ENCODE measurements at places on chromosomes 7 and 10. TPM values are rescaled to one million over a fixed set of nuclear protein-coding genes. Genes with fewer than 3 reads are reported as not detected.
A peak's percentile ranks its signal among the peaks of the same experiment; 100 is the strongest.

The VENTX gene
- 5.6 TPM for polyA plus RNA-seq

DNA sequence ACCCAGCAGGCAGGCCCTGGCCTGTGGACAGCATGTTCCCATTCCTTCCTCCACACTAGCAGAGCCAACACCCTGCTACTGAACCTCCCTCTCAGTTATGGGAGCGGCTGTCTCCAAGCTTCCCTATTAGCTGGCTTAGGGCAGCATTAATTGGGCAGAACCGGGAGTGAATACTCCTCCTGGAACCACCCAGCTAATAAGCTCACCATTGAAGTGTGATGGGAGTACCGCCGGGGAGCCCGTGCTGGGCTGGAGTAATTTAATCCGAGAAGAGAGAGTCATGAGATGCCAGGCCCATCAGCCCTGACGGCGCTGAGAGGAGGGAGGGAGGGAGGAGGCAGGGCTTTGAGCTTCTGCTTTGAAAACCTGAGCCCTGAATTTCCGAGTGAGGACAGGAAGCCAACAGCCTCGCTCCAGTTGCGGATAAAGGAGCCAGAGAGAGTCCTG lies 31.8 kb upstream of the ELFN1 start:
- H3K27me3 ChIP-seq = no peaks in the 10 kb centered on the region
- H3K4me1 ChIP-seq = no peaks in the 10 kb centered on the region
- no peak overlapping the region for H3K4me3 ChIP-seq
- H3K36me3 ChIP-seq = no peaks in the 10 kb centered on the region
- no peak for DNase-seq
- no peak overlapping the region for H3K27ac ChIP-seq

The PRKAR2B gene
- polyA plus RNA-seq = 10.4 TPM

GRCh38 chr7:100686822-100687211 lies 7.2 kb downstream of the GIGYF1 start:
- peaks cover 68% of the 10 kb centered on the region for H3K36me3 ChIP-seq
- DNase-seq = no peak
- H3K27ac ChIP-seq = no peak overlapping the region
- no peaks in the 10 kb centered on the region for H3K27me3 ChIP-seq
- H3K4me3 ChIP-seq = no peak overlapping the region
- peaks cover 2% of the 10 kb centered on the region for H3K4me1 ChIP-seq

GRCh38 chr10:110746969-110747608 lies 103.0 kb downstream of the RBM20 start:
- H3K4me3 ChIP-seq = no peak overlapping the region
- no peak for DNase-seq
- H3K4me1 ChIP-seq = no peaks in the 10 kb centered on the region
- H3K27ac ChIP-seq = no peak overlapping the region
- H3K27me3 ChIP-seq = no peaks in the 10 kb centered on the region
- H3K36me3 ChIP-seq = no peaks in the 10 kb centered on the region

DNA sequence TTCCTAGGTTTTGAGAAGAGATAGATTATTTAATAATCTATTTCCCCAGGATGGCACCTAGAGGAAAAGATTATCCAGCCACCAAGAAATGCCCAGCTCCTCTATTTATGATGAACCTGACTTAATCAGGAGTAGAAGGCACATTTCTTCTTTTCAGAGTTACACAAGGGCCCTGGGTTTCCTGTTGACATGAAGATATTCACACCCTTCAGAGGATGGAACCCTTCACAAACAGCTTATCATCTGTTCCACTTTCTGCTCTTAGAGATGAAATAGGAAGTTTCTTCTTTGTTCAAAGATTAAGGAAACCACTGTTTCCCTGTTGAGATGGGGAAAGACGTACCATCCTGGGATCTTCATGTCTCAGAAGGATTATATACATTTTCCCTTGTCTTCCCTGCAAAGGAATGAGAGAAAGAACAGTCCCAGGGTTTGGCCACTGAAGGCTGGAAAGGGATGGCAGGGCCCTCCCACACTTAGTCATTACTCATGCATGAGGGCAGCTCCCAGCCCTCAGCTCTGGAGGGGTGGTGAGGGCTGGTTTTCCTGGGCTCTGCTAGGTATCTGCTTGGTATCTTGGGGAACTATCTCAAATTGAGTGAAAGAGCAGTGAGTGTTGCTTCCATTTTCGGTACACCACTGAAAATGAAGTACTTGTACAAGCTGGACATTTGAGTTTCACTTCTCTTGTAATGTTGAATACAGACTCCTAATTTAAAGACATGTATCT lies 64.0 kb downstream of the MTPAP start:
- H3K4me3 ChIP-seq = no peak overlapping the region
- DNase-seq = no peak
- H3K4me1 ChIP-seq = no peaks in the 10 kb centered on the region
- no peak overlapping the region for H3K27ac ChIP-seq
- no peaks in the 10 kb centered on the region for H3K27me3 ChIP-seq

- no peaks in the 10 kb centered on the region for H3K36me3 ChIP-seq
- peak overlapping the region; percentile 76 for H3K4me3 ChIP-seq
- peak; percentile 71 for DNase-seq
- no peak overlapping the region for H3K27ac ChIP-seq
Observed at GRCh38 chr10:124743191-124744101, 732 bp downstream of the FAM53B start.

DNA sequence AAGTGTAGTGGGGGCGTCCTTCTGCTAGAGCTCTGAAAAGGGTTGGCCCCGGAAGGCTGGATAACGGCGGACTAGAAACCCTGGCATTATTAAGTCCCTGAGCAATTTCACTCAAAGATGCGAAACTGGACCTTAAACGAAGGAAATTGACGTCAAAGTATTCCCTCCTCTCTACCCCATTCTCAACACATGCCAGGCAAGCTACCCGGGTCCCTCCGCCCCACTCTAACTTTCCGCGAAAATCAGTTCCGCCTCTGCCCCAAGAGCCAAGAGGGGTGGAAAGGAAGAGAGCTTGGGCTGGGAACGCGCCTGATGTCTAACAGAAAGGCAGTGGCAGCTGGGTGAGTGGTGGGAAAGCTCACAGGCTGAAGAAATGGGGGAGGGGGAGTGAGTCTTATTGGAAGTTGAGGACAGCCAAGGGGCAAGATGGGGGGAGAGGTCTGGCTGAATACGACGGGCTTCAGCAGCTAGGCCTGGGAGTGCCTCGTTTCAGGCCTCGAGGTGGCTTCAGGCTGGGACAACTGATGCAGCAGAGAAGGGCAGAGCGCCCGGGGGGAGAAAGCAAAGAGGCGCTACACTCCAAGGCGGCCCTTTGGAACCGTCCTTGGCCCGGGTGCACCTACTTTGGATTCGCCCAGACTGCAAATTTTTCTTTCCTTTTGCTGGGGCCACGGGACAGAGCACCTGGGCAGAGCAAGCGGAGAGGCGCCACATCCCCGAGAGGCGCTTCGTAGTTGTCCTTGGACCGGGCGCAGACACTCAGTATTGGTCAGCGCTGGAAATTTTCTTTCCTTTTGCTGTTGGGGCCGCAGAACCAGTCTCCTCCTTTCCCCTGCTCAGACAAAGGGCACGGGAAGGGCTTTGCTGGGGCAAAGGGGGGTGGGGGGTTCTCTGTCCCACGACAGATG lies 2.0 kb upstream of the FEZF1 start:
- H3K4me3 ChIP-seq = peak overlapping the region; percentile 84
- H3K27ac ChIP-seq = no peak overlapping the region
- H3K36me3 ChIP-seq = peaks cover 22% of the 10 kb centered on the region
- H3K27me3 ChIP-seq = peaks cover 20% of the 10 kb centered on the region
- peaks cover 18% of the 10 kb centered on the region for H3K4me1 ChIP-seq
- no peak for DNase-seq

The STEAP4 gene
- 0.02 TPM for polyA plus RNA-seq

The DTX2 gene
- polyA plus RNA-seq = 37.4 TPM

- no peak overlapping the region for H3K4me3 ChIP-seq
- H3K36me3 ChIP-seq = no peaks in the 10 kb centered on the region
- DNase-seq = no peak
- H3K27ac ChIP-seq = no peak overlapping the region
- no peaks in the 10 kb centered on the region for H3K27me3 ChIP-seq
Observed at GRCh38 chr7:106968160-106968559, 76.3 kb upstream of the PRKAR2B start.

The ZPBP gene
- not detected for polyA plus RNA-seq

DNA sequence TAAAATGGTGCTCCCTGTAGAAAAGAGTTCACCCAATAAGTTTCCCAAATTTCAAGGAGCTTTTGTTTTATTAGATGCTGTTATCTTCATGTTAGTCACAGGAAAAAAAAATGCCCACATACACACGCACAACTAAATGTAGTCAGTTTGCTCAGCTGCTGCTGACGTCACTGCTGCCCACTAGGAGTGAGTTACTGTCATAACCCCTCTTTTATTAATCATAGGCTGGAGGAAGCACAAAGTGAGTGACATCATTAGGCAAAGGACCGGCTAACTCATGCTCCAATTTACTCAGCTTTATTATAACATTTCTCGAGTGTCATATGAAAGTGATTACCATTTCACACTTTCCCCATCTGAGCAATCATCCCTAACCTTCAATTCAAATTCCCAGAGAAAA lies 6.7 kb upstream of the INHBA start:
- no peak overlapping the region for H3K4me3 ChIP-seq
- no peaks in the 10 kb centered on the region for H3K36me3 ChIP-seq
- no peak overlapping the region for H3K27ac ChIP-seq
- peaks cover 9% of the 10 kb centered on the region for H3K27me3 ChIP-seq

- H3K36me3 ChIP-seq = no peaks in the 10 kb centered on the region
- no peaks in the 10 kb centered on the region for H3K27me3 ChIP-seq
- no peak overlapping the region for H3K4me3 ChIP-seq
- H3K4me1 ChIP-seq = no peaks in the 10 kb centered on the region
- no peak for DNase-seq
Observed at GRCh38 chr7:25886387-25887240, 265.4 kb upstream of the NFE2L3 start.

DNA sequence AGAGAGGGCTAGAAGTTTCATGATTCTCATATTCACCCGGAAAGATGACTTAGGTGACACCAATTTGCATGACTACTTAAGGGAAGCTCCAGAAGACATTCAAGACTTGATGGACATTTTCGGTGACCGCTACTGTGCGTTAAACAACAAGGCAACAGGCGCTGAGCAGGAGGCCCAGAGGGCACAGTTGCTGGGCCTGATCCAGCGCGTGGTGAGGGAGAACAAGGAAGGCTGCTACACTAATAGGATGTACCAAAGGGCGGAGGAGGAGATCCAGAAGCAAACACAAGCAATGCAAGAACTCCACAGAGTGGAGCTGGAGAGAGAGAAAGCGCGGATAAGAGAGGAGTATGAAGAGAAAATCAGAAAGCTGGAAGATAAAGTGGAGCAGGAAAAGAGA lies 5.3 kb downstream of the GIMAP4 start:
- H3K4me1 ChIP-seq = no peaks in the 10 kb centered on the region
- no peak for DNase-seq
- no peaks in the 10 kb centered on the region for H3K27me3 ChIP-seq
- no peak overlapping the region for H3K4me3 ChIP-seq
- H3K27ac ChIP-seq = no peak overlapping the region

The AQP1 gene
- 0.19 TPM for polyA plus RNA-seq

- no peaks in the 10 kb centered on the region for H3K36me3 ChIP-seq
- DNase-seq = no peak
- H3K4me3 ChIP-seq = peak overlapping the region; percentile 76
Observed at GRCh38 chr10:32376771-32377170, 29.8 kb upstream of the EPC1 start.

The GJD4 gene
- not detected for polyA plus RNA-seq

GRCh38 chr7:106626376-106627164 lies 34.4 kb downstream of the CCDC71L start:
- no peaks in the 10 kb centered on the region for H3K36me3 ChIP-seq
- H3K4me3 ChIP-seq = no peak overlapping the region
- DNase-seq = no peak
- 0 out of 2 replicates have a peak, but pooled peaks cover 2% of the 10 kb centered on the region for H3K4me1 ChIP-seq
- H3K27me3 ChIP-seq = peaks cover 1% of the 10 kb centered on the region

DNA sequence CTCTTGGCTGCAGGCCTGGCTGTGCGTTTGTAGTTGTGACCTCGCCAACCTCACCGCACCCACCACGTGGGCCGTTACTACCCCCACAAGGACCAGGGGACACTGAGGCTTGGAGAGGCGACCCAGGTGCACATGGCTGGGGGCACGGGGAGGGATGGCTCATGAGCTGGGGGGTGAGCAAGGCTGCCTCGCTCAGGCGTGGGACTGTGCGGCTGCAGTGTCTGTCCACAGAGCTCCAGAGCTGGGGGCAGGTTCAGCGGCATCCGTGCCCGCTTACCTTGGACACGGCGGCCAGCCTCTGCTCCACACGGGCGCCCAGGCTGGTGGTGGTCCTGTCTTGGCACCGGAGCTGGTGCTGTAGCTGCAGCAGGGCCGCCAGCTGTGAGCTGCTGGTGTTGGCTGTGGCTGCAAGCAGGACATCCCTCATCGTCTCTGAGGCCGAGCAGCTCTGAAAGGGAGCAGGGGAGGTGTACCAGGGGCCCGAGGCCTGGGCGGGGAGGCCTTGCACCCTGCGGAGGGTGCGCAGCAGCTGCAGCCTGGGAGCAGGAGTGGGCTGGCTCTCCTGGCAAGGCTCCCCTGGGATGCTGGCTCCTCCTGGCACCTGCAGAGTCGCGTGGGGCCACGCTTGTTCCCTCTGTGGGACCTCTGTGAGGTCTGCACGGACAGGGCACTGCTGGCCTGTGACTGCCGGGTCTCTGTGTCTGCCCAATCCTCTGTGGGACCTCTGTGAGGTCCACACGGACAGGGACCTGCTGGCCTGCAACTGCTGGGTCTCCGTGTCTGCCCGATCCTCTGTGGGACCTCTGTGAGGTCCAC lies 60.0 kb upstream of the NKX6-2 start:
- H3K4me3 ChIP-seq = no peak overlapping the region
- no peaks in the 10 kb centered on the region for H3K36me3 ChIP-seq
- H3K27me3 ChIP-seq = no peaks in the 10 kb centered on the region
- no peak for DNase-seq
- H3K27ac ChIP-seq = no peak overlapping the region

- H3K4me1 ChIP-seq = peaks cover 11% of the 10 kb centered on the region
- H3K27ac ChIP-seq = no peak overlapping the region
- no peak for DNase-seq
- no peaks in the 10 kb centered on the region for H3K27me3 ChIP-seq
Observed at GRCh38 chr10:488081-488932, 201.2 kb downstream of the DIP2C start.

The PIK3CG gene
- not detected for polyA plus RNA-seq

The BAMBI gene
- 5.6 TPM for polyA plus RNA-seq

Data from H1 (cell line).